Airway epithelial cell (primary cell): ENCODE measurements at places on chromosomes 4 and X. TPM values are rescaled to one million over a fixed set of nuclear protein-coding genes. Genes with fewer than 3 reads are reported as not detected.

Gene G6PD
- 97.4 and 109 TPM in 2 replicates for total RNA-seq

Gene SPIN2A
- total RNA-seq, result 0.07 TPM in 1 of 2 replicates, not detected in the other

Gene TRIML2
- total RNA-seq, result not detected in 2 replicates

Gene CENPVL3
- not detected in 2 replicates for total RNA-seq

Gene NKRF
- 6.4 and 8.4 TPM in 2 replicates for total RNA-seq

Gene PAGE2B
- total RNA-seq, result not detected in 2 replicates

Gene GPRIN3
- total RNA-seq, result not detected in 2 replicates

Gene NLRP2B
- not detected in 2 replicates for total RNA-seq

Gene PUDP
- total RNA-seq, result 20.9 and 21.8 TPM in 2 replicates

Gene LONRF3
- total RNA-seq, result not detected in 2 replicates

Gene DCHS2
- 0.07 TPM in 1 of 2 replicates, not detected in the other for total RNA-seq

Gene NSD2
- total RNA-seq, result 40.8 and 48.2 TPM in 2 replicates

Gene FAM236C
- not detected in 2 replicates for total RNA-seq

Gene CCNI
- 127 and 183 TPM in 2 replicates for total RNA-seq

Gene TNMD
- not detected in 2 replicates for total RNA-seq

Gene NHS
- total RNA-seq, result 2.6 and 3.6 TPM in 2 replicates

Gene RPA4
- total RNA-seq, result 0.28 TPM in 1 of 2 replicates, not detected in the other

Gene EGF
- 0.14 and 0.28 TPM in 2 replicates for total RNA-seq

Gene MAGEA2
- total RNA-seq, result not detected in 2 replicates

Gene LRCH2
- total RNA-seq, result 0.19 and 0.28 TPM in 2 replicates

Gene TSPAN7
- 2.1 and 3.4 TPM in 2 replicates for total RNA-seq

Gene C4orf50
- total RNA-seq, result not detected in 2 replicates

Gene COL25A1
- not detected in 2 replicates for total RNA-seq

Gene AMMECR1
- 17.1 and 21.7 TPM in 2 replicates for total RNA-seq
